ENCODE measurements at places on chromosomes 1 and 21.
A peak's percentile ranks its signal among the peaks of the same experiment; 100 is the strongest.

DNA sequence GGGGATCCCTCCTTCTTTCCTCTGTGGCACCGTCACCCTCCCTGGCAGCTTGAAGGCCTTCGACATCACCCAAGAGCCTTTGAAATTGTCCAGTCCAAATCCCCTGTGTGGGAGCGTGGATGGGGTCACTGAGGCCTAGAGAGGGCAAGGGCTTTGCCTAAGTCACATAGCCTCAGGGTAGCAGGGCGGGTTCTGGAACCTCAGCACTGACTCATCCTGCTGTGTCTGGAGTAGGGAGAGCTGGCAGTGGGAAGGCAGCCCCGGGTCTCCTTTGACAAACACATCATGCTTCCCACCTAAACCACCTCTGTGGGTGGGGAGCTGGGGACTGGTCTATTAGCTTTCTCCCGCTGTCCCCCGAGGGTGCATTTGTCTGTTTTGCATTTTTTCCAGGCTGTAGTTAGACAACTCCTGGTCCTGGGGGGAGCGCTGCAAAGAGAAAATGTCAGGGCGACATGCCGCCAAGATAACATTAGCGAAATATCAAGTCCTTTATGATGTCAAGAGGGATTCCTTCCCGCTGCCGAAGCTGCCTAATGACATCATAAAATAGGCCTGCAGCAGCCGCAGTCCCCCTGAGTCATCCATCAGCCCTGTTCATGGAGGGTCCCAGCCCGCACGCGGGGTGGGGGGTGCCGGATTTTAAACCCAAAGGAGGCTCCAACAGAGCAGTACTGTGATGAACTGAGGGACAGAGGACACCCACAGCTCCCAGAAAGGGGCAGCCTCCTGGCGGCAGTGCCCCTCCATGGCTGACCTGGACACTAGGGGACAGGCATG is 77.0 kb upstream of the POU3F1 start:
- DNase-seq: no peak

DNA sequence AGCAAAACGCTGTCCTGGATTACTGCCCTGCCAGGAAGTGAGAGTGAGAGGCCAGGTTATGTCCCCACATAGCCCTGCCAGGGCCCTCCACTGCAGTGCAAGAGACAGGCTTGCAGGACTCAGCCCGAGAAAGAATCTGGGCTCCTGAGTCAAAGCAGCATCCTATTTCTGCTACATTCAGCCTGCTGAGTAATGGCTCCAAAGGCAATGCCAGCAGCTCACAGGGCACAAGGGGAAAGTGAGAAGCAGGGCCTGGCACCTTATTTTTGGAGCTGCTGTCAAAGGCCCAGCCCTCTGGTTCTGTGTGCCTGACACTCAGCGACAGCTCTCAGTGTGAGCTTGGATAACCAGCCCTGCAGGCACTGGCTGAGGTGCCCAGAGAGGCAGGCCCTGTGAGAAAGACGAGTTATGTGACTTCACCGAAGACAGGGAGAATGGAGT is 83.9 kb downstream of the DTL start:
- no peak for DNase-seq

- no peak for DNase-seq
Observed at GRCh38 chr1:116940814-116941599, 31.3 kb downstream of the PTGFRN start.

DNA sequence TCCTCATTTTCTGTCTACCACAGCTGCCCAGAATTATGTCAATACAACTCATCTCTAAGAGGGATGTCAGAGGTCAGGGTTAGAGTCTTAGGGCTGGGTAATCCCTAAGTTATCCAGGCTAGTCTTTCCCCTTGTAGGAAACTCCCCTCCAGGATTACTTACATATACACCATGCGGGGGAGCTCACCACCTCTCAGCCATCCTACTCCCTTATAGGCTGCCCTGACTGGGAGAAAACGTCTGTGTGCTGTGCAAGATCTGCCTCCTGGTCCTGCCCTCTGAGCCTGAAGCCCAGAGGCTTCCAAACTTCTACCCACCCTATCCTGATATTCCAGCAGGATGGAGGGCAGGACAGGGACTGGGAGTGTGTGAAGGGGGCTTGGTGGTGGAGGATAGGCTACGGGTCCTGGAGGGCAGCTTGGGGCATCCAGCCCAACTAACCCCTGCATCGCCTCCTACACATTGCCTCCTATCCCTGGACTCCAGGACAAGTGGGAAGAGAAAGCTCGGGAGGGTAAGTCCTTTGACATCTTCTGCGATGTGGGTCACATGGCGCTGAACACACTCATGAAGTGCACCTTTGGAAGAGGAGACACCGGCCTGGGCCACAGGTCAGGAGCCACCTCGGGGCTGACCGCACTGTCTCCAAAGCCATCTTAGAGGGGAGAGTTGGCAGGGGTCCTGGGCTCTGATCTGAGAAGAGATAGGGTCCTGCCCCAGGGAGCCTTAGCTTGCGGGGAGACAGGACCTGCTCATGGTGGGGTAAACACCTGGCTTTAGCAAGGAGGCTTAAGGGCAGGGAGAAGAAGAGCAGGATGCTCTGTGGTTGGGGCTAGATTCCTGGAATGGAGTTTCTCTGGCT is 14.4 kb downstream of the CYP4B1 start:
- no peak for DNase-seq

DNA sequence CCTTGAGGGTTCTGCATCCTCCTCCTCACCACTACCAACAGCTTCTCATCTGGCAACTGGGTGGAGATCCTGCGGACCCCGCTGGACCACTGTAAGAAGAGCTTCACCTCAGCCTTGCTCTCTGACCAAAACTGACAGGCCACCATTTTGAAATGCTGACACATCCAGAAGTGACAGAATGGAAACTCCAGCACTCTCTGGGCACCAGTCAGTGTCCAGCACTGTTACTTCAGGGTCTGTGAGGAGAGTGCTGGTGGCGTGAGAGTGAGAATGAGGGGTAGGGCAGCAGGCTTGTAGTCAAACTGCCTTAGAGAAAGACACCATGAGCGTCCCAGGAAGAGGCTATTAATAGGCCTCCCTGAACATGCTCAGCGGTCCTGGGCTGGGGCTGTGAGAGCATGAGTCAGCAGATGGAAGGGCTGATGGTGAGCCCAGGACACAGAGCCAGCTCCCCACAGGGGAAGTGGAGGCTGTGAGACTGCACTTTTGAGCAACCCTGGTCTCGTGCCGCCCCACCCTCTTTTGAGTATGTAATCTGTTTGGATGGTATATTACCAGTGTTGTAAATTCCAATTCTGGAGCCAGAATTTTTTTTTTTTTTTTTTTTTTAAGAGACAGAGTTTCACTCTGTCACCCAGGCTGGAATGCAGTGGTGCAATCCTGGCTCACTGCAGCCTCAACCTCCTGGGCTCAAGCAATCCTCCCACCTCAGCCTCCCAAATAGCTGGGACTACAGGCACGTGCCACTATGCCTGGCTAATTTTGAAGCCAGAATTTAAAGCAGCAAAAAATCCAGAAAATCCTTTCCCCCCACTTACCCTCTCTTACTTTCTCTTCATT is 34.4 kb upstream of the SLC30A1 start:
- DNase-seq: peak; percentile 86

DNA sequence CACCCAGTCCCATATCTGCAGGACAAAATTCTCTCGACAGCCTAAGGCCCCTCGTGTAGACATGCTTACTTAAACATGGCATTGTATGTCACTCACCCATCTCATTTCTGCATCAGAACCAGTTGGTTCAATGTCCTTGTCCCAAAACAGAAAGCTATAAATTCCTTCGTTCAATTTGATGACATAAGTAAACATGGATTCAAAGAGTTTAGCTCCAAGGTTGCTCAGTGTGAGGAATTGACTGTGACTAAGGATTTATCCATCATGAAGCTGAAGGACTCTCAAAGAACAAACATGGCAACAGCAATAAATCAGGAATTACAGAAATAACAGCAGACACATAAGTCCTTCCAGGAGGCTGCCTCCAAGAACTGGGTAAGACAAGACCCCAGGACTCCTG is 237.2 kb downstream of the TOMM20 start:
- DNase-seq: no peak

DNA sequence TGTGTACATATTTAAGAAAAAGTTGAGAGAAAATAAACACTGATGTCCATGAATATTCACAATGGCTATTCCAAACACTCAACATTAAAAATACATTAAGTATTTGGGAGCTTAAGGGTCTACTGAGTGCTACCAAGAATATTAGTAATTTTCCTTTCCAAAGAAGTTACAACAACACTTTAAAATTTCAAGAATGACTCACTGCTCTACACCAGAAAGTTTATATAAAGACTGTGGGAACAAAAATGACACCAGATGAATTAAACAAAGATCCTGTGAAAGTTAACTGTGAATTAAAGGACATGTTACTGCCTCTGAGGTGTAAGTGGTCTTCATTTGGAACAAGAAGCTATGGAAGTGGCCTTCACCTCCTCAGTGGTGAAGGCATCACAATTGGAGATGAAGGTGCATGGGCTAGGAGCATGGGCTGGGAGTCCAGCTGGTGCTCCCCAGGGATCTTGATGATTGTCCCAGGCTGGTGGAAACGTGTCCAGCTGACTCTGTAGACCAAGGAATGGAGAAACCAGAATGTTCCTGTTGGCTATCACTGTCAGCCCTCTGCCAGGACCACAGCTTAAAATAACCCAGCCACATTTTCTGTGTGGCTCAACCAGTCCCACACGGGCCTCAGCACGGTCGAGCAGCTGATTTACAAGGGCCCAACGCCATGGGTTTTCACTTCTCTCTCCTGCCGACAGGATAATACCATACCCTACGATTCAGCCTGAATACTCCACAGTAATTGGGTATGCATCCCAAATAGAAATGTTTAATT is 28.8 kb downstream of the TAF5L start:
- no peak for DNase-seq

- DNase-seq: no peak
Observed at GRCh38 chr1:91559838-91560565, 59.4 kb downstream of the CDC7 start.

DNA sequence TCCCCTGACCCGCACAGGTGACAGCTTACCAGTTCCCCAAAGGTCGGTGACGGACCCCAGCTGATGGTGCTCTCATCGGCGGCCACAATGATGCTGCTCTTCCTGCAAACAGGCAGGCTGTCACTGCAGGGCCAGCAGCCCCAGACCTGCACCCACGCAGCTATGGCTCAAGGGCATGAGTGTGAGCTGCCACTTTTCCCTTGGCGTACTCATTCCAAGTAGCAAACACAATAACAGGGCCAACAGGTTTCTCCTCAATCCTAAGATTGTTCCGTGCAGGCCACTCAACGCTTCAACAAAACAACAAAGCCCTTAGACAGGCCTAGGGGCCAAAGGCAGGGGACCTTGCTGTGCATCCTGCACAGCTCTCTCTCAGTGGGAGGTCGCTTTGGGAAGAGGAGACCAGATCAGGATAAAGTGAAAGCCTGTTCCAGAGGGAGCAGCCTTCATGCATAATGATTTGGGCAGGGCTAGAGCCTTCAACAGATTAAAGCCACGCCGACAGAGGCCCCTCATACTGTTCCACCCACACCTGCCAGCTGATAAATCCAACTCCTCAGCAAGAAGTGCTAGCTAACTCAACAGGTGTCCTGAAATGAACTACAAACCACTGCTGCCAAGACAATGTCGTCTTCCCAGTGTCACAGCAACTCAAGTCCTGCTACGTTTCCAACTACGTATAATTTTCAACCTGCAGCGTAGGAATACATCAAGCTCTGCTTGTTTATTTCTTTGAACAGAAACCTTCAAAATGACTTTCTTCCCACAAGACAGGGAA is 27.2 kb downstream of the RCC2 start:
- no peak for DNase-seq

Data from HL-60 (cell line).